Tibial nerve (tissue), 4 donors: ENCODE measurements at places on chromosomes 1 and 21.

- DNase-seq = no peak
Observed at GRCh38 chr1:24884751-24885150, 45.3 kb downstream of the RUNX3 start.

DNA sequence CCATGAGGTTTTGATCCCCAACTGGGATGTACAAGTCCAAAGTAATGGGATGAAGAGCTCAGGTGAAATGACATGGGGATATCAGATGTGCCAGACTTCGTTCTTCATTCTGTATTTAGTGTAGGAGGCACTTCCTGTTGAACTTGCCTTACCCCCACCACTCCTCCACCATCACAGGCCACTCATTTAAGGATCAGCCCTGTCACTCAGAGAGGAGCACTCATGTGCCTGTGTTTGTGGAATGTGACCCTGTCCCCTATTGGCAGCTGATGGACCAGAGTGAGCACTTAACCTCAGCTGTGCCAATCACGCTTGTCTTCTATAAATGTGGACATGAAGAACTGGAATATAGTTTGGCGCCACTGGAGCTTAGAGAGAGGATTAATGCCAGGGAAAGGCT lies 91.4 kb upstream of the CTTNBP2NL start:
- DNase-seq = no peak

- DNase-seq = no peak
Observed at GRCh38 chr1:53543130-53543777, 84.1 kb downstream of the DMRTB1 start.

GRCh38 chr1:168585191-168585590 lies 8.8 kb downstream of the XCL1 start:
- DNase-seq = no peak

DNA sequence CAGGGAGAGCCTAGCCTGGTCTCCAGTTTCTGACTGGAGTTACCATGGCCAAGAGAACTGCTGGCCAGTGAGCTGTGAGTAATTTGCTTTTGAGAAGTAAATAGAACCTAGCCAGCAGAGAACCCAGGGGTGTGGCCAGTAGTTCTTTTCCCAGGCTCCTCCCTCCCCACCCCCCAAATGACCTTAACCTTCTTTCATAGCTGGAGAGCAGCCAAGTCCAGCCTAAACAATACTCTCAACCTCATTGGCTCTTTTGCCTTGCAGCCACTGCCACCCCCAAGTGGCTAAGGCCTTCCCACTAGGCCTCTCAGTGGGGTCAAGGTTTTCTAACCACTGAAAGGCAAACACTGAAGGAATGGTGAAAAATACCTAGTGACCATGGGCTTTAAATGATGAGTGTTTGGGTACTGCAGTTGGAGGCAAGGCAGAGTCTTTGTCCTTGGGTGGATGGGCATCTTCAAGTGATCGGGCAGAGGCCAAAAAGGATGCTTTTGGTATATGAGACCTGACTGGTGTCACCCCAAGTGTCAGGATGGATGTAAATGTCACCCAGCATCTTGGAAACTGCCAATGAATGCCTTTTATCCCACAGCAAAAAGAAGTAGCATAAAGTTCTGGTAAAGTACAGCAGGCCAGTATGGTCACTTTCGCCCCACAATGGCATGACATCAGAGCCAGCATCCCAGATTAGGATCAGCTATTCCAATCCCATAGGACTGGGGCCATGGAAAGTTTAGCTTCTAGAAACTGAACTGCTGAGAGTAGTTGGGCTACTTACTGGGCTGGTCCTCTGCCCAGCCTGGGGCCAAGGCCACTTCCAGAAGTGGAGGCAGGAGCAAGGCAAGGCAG lies 3.5 kb upstream of the PIGV start:
- peak; percentile 86 for DNase-seq

GRCh38 chr1:107750364-107750959 lies 214.5 kb downstream of the VAV3 start:
- peak; percentile 15 for DNase-seq

- no peak for DNase-seq
Observed at GRCh38 chr21:41924368-41924754, 29.5 kb downstream of the C2CD2 start.

- no peak for DNase-seq
Observed at GRCh38 chr1:67880056-67880601, 46.9 kb upstream of the GNG12 start.

DNA sequence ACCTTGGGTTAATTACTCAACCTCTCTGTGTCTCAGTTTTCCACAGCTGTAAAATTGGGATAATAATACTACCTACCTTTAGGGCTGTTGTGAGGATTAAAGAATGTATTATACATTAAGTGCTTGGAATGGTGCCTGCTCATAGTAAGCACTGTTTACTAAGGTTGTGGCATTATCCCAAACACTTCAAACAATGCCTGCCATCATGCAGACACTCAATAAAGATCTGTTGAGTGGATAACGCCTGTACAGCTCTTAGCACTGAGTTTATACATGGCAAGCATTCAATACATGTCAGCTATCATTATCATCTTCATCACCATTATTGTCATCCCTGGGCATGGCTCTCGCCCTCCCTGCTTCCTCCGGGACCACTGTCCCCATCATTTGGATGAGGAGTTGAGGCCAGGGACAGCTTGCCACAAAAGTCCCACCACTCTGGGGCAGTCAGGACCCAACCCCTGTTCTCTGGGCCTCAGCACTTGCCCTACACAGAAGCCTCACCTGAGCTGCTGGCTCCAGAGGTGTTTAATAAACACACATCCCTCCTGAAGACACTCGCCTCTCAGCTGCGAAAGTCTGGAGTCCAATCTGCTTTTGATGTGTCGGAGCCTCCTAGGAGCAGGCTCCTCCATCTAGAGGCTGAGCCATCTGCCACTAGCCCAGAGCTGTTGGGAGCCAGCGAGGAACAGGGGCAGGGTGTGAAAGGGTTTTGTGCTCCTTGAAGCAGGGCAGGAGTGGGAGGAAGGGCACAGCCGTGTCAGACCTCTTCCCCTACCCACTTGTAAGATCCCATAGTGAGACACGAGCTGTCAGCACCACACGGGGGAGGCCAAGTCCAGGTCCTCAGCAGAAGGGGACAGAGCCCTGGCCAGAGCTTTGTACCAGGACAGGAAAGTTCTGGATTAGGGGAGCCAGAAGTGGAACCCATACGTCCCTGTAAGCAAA lies 80.9 kb upstream of the ZC3H12A start:
- no peak for DNase-seq

- no peak for DNase-seq
Observed at GRCh38 chr1:19219451-19219850, 9.4 kb upstream of the UBR4 start.

DNA sequence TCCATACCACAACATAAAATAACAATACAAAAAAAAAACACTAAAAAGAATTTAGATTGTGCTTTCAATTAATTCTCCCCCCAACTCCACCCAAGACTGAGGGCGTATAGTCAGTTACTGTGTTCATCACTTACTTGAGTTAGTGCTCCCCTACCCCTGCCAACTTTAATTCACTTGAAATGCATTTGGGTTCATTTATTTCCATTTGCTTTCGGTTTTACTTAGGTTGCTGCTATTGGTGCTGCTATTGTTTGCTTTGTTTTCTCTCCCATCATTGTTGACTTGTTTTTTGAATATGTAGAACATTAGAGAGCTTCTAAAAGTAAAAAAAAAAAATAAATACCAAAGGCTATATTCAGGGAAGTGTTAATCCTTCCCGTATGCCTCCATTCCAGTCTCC lies 10.7 kb upstream of the CYYR1 start:
- no peak for DNase-seq

GRCh38 chr1:210464519-210465039 lies 135.9 kb downstream of the HHAT start:
- DNase-seq = no peak

DNA sequence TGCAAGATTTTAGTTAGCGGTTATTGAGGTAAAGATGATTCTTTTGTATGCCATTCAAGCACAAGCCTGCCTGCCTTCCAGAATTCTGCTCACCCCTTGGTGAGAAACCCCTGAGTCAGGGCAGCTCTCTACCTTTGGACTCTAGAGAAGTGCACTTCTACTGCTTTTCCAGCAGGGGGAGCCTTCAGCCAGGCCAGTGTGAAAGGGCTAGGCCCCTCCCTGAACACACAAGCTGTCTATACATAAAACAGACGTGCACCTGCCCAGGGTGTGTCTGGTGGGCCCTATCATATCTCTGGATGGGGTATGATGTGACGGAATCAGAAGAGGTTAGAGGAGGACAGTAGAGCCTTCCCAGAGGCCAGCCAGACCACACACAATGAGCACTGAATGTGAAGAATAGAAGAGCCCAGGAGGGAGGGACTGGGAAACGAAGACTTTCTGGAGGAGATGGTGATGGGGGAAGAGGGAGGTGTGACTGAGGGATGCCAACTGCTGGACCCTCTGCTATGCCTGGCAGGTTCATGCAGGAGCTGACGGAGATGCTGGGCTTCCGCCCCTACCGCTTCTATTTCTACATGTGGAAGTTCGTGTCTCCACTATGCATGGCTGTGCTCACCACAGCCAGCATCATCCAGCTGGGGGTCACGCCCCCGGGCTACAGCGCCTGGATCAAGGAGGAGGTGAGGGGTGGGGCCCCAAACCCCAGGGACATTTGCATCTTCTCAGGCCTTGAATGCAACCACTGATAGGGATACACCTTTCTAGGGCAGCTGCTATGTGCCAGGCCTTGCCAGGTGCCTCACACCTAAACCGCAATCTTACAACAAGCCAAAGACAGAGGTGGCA lies 13.0 kb upstream of the KCNC4 start:
- no peak for DNase-seq

GRCh38 chr1:220827445-220828178 lies 40.9 kb downstream of the MTARC1 start:
- no peak for DNase-seq

- no peak for DNase-seq
Observed at GRCh38 chr1:218809625-218810024, 364.1 kb upstream of the LYPLAL1 start.

- DNase-seq = peak; percentile 96
Observed at GRCh38 chr1:162560303-162561036, 1.1 kb upstream of the UAP1 start.

DNA sequence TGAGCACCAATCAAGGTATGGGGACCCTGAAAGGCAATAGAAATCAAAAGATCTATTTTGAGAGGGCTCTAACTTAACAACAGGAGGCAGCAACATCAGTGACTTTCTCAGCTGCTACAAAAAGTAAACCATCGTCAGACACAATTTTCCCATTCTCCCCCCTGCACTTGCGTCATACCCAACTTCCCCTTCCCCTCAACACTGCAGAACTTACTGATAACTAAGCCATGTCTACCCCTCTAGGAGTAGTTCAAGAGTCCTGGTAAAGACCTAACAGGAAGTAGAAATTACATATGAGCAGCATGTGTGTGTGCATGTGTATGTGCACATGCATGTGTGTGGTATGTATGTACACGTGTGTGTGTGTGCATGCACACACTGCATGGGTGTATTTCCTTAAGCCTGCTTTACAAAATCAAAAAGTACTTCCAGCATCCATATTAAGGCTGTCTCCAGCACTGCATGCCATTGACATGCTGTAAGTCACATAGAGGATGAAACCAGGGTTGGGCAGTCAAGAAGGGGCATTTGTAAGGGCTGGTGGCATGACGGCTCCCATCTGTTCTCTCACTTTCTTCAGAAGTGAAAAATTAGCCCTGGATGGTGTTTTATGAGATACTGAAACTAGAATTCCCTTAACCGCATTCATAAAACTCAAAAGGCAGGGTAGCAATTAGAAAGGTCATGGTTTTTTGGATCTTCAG lies 460.1 kb upstream of the RUNX1 start:
- DNase-seq = no peak

- DNase-seq = no peak
Observed at GRCh38 chr1:89035080-89035479, 12.4 kb upstream of the GBP3 start.

DNA sequence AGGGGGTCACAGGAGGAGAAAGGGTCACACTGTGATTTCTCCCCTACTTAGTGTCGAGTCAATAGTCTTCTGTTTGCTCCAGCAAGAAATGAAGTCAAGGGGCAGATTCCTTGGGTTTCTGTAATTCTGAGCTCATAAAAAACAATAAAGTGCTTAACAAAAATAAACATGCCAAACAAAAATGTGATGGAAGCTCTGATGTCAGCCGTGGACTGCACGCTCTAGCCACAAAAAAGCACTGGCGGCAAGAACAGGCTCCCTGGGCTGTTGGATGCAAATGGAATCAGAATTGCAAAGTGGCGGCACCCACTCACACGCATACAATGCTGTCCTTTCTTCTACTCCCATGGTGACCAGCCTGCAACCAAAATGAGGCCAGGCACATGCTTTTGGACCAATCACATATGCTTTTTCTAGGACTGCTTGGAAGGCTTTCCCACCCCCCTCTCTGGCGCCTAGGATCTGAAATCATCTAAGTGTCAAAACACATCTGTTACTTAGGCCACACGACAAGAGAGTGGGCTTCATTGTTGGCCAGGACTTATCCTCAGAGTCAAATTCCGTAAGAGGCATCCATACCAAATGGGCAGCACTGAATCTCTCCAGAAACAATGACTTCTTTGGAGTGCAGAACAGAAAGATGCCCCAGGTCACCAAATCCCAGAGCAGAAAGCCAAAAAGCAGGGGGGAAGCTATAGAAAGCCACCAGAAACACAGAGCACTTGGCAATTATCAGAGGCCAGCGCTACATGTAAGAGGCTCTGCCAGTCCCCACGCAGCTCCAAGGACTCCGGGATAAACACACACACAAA lies 9.2 kb downstream of the C1orf198 start:
- peak; percentile 35 for DNase-seq

GRCh38 chr1:93979040-93979717 lies 69.9 kb upstream of the GCLM start:
- no peak for DNase-seq
